ENCODE measurements at places on chromosomes 5 and 9.

DNA sequence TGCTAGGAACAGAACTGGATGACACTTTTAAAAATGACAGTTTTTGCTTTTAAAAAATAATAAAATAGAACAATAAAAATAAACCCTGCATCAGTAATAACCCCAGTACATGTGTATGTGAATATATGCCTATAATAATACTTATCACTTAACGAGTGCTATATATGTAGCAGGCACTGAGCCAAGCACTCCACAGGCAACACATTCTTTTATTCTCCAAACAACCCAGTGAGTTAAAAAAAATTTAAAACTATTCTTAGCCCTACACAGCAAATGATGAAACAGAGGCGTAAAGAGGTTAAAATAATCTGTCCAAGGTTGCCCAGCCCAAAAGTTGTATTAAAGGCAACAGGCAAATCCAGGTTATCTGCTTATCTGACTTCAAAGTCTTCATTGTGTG lies 124.5 kb upstream of the SMIM23 start:
- DNase-seq, result no peak

GRCh38 chr5:598564-598890 lies 13.6 kb upstream of the CEP72 start:
- DNase-seq, result no peak

- DNase-seq, result no peak
These were observed 90.2 kb downstream of the TMEM174 start for GRCh38 chr5:73263001-73263710.

DNA sequence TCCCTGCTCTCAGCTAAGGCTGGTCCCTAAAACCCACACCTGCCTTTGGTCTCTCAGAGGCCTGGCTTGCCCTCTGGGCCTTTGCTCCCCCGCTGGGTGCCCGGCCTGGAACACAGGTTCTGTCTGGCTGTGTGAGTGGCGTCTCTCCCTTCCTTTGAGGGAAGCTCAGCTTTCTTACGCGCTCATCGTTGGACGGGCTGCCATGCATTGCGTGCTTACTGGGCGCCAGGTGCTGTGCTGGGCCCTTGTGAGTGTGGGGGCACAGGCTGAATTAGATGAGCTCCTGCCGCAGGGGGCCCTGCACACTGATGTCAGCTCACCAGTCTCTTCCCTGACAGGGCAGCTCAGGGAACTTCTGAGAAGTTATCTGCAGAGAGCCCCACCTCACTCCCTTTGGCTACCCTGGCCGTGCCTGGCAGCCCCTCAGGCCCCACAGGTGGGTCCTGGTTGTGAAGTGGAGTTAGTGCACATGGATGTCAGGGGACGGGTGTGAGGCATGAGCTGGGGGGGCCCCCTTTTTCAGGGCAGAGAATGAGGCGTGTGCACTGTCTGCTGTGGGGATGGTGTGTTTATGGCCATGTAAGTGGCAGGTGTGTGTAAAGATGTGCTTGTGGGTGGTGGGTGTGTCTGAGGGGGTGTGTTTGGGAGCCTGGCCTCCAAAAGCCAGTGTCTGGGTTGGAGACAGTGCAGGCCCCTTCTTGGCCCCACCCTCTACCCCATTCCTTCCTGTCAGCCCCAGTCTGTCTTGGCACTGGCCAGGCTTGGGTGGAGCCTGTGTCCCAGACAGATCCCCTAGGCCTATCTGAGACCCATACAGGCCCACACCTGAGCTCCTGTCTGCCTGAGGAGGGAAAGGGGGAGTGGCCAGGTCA lies 7.5 kb upstream of the RMND5B start:
- DNase-seq, result peak; percentile 71

DNA sequence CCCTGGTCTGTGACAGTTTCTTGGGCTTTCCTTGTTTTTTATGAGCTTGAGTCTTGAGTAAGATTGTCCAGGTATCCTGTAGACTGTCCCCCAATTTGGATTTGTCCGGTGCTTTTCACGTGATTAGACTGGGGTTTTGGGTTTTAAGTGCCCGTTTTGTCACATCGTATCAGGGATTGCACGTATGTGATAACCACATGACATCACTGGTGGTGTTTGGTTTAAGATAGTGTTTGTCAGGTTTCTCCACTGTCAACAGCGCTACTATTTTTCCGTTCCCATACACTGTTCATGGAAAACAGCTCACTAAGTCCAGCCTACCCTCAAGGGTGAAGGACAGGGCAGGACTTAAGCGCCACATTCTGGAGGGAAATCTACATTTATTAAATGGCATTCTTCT lies 39.7 kb downstream of the LMNB1 start:
- DNase-seq, result no peak

DNA sequence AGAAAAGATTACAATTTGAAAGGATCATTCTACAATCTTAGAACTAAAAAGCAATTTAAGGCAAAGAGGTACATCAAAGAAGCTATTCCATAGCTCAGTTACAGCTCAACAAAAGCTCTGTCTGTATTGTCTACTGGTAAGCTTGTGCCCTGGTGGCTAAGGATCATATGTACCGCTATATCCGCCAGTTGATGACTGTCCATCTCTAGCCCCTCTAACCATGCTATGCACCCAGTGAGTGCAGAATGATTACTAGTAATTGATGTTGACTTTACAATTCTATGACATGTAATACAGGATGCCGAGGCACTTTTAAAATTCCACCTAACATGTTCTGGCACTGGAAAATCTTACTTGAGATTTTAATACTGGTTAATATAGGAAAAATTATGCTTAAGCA lies 13.1 kb downstream of the LOX start:
- DNase-seq, result no peak

- no peak for DNase-seq
These were observed 55.1 kb downstream of the MPDZ start for GRCh38 chr9:13224366-13224765.

DNA sequence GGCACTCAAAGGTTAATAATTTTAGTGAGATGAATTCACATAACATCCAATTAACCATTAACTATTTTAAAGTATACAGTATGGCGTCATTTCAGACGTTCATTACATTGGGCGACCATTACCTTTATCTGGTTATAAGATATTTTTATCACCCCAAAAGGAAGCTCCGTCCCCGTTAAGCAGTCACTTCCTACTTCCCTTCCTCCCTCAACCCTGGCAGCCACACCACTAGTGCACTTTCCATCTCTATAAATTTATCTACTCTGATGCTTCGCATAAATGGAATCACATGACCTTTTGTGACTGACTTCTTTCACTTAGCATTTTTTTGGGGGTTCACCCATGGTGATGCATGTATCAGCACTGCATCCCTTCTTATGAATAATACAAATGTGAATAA lies 168.3 kb upstream of the PUM3 start:
- DNase-seq, result no peak

DNA sequence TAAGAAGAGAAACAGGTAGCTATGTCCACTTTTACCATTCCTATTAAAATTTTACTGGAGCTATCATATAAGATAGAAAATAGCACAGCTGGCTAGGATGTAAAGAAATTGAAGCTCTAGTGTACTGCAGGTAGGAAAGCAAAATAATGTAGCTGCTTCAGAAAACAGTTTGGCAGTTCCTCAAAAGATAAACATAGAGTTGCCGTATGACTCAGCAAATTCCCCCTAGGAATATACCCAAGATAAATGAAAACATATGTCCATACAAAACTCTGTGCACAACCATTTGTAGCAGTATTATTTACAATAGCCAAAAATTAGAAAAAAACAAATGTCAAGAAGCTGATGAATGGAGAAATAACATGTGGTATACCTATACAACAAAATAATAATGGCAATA lies 64.6 kb upstream of the SHISAL2B start:
- DNase-seq, result no peak

GRCh38 chr9:87810679-87811178 lies 71.9 kb upstream of the SPATA31E1 start:
- DNase-seq, result no peak

DNA sequence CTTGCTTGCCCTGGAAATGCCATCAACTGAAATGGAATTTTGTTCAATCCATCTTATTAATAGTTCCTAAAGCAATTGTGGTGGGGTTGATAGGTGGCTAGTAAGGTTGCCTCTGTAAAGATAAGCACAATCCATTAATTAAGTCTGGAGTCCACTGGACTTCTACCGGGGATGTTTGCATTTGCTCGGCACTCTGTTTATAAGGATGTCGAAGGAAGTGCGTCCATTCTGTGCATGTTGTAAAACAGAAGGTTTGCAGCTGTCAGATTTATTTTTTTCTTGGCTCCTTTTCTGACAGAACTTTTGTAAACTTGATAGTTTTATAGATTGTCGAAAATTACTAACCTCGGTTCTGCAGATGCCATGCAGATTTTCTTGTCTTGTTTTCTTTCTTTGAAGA lies 12.8 kb upstream of the TNFAIP8 start:
- no peak for DNase-seq

- no peak for DNase-seq
These were observed 126.7 kb upstream of the GRHPR start for GRCh38 chr9:37295796-37296195.

DNA sequence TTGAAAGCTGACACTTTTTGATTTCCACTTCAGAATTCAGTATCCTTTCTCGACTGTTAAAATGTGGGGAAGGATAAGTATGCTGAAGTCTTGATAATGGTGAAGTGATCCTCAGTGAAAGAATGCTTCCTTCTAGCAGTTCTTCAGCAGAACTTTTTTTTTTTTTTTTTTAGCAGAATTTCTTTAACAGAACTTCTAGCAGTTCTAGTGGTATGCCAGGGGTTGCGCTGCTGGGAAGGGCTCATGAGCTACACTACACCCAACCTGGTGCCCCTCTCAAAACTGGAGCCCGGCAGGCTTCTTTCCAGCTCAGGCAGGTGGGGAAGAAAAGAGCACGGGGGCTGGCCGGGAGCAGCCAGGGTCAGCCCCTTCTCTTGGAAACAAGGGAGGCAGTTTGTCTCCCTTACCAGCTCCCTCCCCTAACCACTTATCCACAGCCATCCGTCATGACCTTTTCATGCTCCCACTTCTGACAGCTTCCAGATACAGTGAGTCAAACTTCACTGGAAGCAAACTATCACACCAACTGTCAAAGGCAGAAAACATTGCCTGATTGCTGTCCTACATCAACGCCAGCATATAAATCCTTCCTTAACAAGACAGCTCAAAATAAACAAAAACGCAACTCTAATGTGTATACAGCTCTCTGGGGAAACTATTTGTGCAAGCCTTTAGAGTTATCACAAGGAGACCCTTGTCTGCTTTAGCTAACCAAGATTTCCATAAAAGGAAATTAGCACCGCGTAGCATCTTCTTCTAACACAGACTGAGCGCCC lies 211.5 kb downstream of the GAPVD1 start:
- no peak for DNase-seq

GRCh38 chr5:43620944-43621505 lies 18.0 kb downstream of the NNT start:
- no peak for DNase-seq

GRCh38 chr5:153598099-153598498 lies 107.6 kb downstream of the GRIA1 start:
- no peak for DNase-seq

DNA sequence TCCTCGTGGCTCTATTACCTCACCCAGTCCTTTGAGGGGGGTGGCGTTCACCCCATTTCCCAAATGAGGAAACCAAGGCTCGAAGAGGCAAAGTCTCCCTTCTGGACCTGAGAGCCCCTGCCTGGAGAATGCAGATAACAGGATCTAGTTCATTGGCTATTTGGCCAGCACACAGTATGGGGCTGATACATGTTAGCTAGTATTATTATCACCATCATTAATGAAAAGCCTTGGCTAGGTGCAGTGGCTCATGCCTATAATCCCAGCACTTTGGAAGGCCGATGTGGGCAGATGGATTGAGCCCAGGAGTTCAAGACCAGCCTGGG lies 4.3 kb downstream of the SH3GLB2 start:
- no peak for DNase-seq

DNA sequence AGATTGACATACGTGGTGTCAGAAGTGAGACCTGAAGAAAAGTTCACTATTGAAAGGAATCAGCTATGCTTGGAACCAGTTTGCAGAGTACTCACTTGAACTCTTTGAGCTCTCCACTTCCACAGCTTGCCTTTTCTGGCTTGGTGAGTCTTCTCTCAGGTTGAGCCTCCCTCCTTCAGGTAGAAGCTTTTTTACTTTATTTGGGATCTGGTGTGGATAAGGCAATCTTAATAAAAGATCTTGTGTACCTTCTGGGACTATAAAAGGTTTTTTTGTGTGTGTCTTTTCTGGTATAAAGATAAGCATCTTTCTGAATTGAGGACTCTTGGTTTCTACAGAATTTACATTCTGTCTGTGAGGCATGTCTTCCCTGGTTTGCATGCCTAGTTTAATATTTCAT lies 5.4 kb upstream of the CPLANE1 start:
- DNase-seq, result no peak

DNA sequence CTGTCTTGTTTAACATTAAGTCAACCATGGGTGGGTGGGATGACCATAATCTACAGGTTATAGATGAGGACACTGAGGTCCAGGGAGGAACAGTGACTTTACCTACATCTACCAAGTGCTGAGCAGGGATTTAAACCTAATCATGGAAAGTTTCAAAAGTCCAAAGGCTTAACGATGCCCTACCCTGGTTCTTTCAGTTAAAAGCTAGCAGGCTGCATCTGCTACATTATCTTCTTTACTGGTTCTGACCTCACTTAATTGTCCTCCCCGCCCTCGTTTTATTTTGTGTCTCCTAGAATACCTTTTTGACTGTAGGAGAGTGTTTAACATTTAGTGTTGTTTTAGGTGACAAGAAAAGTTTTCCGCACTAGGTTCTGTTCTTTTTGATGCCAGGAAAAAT lies 735.2 kb downstream of the TLR4 start:
- DNase-seq, result no peak

GRCh38 chr9:125822160-125822559 lies 75.0 kb downstream of the PBX3 start:
- no peak for DNase-seq

GRCh38 chr5:100654895-100655294 lies 119.7 kb downstream of the FAM174A start:
- no peak for DNase-seq

DNA sequence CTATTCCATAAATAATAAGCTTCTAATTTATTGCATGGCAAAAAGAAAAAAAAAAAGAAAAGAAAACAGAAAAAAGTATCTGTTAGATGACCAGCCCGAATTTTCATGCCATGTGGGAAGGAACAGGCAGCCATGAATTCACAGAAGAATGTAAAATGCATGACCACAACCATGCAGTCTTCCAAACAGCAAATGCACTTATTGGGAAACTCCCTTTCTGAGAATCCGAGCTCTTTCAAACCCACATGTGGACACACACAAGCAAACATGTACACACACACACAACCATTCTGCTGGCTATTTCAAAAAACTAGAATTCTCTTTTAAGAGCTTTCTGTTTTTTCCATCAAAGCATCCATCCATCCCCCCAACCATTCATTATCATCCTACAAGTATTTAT lies 236.1 kb downstream of the DNAH5 start:
- no peak for DNase-seq

DNA sequence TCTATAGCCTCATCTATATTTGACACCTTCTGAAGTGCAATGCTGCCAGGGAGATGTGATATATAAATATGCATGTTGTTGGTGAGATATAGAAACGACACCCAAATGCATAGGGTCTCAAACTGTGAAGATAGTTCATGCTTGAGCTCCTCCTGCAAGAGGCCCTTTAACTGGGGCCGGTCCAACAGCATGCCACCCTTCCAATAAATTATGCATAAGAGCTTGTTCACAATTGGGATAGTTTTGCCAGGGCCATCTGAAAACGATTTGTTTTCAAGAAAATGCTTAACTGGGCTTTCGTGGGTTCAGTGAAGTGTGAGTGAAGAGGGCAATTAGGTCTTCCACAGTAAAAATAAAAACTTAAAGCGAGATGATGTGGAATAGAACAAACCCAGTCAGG lies 424.2 kb upstream of the WWC1 start:
- no peak for DNase-seq

GRCh38 chr5:141883184-141883891 lies 5.1 kb upstream of the PCDH1 start:
- DNase-seq, result no peak

All from T47D (cell line).